Lower lobe of right lung (tissue), 2 donors: ENCODE measurements at places on chromosomes 7 and 10. TPM values are rescaled to one million over a fixed set of nuclear protein-coding genes. Genes with fewer than 3 reads are reported as not detected.

DNA sequence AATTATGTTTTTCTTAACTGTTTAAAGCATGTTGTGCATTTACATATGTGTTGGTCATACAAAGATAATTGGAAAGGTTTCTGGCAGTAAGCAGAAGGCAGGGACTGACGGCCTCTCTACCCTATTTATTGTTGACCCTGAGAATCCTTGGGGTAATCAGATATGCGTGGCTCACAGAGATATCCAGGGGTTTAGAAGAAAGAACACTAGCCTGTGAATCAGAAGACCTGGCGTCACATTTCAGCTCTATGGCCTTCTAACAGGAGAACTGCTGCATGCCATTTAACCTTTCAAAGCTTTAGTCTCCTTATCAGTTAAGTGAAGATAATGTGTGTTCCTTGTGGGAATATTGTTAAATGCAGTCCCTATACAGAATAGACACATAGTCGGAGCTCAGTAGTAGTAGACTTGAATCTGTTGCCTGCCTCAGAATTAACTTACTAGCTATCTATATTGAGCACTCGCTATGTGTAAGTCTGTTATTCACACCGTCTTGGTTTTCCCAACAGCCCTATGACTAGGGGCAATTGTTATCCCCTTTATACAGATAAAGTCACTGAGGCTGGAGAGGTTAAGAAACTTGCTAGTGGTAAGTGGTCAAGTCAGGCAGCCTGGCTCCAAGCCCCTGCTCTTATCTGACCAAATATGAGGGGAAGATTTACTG lies 129.6 kb upstream of the ANKRD1 start:
- no peak for DNase-seq
- no peaks in the 10 kb centered on the region for H3K36me3 ChIP-seq
- H3K4me3 ChIP-seq = no peak overlapping the region
- H3K27me3 ChIP-seq = no peaks in the 10 kb centered on the region
- H3K4me1 ChIP-seq = no peaks in the 10 kb centered on the region

DNA sequence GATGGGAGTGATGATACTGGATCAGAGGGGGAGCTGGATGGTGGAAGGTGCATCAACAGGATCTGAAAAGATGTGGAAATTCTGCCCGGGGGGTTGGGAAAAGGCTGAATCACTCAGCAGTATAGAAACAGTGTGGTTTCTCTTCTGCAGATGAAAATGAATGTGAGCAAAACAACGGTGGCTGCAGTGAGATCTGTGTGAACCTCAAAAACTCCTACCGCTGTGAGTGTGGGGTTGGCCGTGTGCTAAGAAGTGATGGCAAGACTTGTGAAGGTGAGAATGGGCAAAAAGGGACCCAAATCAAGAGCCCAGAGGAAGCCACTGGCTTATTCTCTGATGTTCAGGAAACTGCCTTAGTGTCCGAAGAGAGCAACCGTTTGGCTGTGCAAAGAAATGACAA lies 12.9 kb downstream of the OIT3 start:
- H3K27me3 ChIP-seq = no peaks in the 10 kb centered on the region
- H3K36me3 ChIP-seq = no peaks in the 10 kb centered on the region
- H3K27ac ChIP-seq = no peak overlapping the region
- H3K4me1 ChIP-seq = no peaks in the 10 kb centered on the region
- DNase-seq = no peak

The CDNF gene
- total RNA-seq = 1.3 TPM

- no peaks in the 10 kb centered on the region for H3K36me3 ChIP-seq
- no peaks in the 10 kb centered on the region for H3K27me3 ChIP-seq
- no peaks in the 10 kb centered on the region for H3K4me1 ChIP-seq
- H3K27ac ChIP-seq = no peak overlapping the region
- no peak overlapping the region for H3K4me3 ChIP-seq
These were observed 71.1 kb downstream of the PRKG1 start for GRCh38 chr10:51145375-51145774.

The AOAH gene
- total RNA-seq = 29.2 TPM

The TMEM225B gene
- total RNA-seq = 0.30 TPM

- H3K36me3 ChIP-seq = no peaks in the 10 kb centered on the region
- H3K27ac ChIP-seq = no peak overlapping the region
- no peak for DNase-seq
- no peak overlapping the region for H3K4me3 ChIP-seq
These were observed 144.2 kb downstream of the SPAG6 start for GRCh38 chr10:22489467-22489866.

DNA sequence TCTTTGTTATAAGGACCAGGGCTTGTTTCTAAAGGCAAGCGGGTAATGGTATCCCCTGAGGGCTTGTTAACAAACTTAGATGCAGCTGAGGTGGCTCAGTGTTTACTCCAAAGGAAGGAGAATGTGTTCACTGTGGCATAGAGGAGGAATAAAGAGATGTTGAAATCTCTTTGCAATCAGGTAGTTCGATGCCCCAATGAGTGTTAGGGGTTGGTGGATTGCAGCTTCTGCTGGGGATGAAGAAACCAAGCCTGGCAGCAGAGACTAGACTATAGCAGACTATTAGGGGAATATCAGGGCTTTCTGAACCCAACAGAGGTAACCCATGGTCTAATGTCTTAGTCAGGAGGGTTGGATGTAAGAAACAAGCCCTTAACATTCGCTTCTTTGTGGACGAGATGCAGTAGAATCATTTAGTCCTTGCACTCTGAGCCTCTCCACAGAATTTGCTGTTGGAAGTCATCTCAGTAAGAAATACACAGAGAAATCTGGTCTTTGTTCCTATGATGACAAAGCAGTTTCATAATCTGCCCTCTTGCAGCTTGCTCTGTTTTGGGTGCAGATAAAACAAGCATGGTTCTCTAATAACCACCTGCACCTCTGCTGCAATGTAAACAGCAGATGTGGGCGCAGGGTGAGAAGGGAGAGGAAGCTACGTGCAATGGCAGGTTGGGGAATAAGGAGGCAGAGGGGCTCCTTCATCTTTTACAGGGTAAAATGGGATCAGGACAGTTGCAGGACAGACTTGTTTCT lies 108.6 kb downstream of the NRF1 start:
- no peak overlapping the region for H3K4me3 ChIP-seq
- no peak for DNase-seq
- H3K4me1 ChIP-seq = no peaks in the 10 kb centered on the region
- H3K27me3 ChIP-seq = no peaks in the 10 kb centered on the region
- H3K27ac ChIP-seq = no peak overlapping the region

DNA sequence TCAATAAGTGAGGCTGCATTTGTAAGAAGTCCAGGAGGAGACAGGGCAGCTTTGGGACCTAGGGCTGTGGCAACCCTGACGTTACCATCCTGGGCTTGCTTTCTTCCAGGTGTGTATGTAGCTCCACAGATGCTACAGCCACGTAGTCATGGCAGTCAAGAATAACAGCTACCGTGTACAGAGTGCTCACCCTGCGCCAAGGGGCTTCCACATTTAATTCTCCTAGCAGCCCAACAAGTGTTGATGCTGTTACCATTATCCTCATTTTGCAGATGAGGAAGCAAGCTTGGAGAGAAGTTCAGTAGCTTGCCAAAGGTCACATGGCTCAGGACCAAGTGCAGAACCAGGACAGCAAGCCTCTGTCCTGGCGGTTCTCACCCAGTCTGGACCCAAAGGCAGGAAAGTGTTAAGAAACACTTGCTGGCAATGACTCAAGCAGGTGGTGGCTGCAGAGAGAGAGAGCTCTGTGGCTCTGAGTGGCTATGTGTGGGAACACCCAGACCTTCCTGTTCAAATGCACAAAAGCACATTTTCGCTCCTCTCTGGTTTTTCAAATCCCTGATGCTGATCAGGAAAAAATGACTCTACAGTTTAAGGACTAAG lies 89.8 kb downstream of the CREM start:
- H3K4me3 ChIP-seq = no peak overlapping the region
- peaks cover 37% of the 10 kb centered on the region for H3K4me1 ChIP-seq
- no peaks in the 10 kb centered on the region for H3K36me3 ChIP-seq

The EIF5AL1 gene
- not detected for total RNA-seq

- H3K27ac ChIP-seq = no peak overlapping the region
- H3K27me3 ChIP-seq = no peaks in the 10 kb centered on the region
These were observed 14.7 kb downstream of the CCNY start for GRCh38 chr10:35351021-35351420.

The FAM237B gene
- total RNA-seq = not detected

The FAM241B gene
- total RNA-seq = 5.0 TPM

The COL1A2 gene
- 252 TPM for total RNA-seq

DNA sequence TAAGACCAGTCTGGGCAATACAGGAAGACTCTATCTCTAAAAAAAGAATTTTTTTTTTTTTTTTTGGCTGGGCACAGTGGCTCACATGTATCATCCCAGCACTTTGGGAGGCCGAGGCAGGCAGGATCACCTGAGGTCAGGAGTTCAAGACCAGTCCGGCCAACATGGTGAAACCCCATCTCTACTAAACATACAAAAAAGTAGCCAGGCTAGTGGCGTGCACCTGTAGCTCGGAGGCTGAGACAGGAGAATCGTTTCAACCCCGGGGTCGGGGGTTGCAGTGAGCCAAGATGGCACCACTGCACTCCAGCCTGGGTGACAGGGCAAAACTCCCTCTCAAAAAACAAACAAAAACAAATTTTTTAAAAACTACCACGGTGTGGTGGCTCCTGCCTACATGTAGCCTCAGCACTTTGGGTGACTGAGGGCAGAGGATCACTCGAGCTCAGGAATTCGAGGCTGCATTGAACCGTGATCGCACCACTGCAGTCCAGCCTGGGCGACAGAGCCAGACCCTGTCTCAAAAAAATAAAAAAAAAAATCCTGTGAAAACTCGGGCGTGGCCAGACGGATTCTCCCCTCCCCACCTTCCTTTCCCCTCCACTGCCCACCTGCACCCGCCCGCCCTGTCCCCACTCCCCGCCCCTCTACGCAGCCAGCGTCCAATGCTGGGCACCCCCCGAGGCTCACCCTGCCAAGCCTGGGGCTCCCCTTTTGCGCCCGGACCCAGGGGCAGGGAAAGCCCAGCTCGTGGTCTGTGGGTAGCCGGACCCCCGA lies 745 bp upstream of the ORAI2 start:
- no peaks in the 10 kb centered on the region for H3K27me3 ChIP-seq
- H3K4me1 ChIP-seq = peaks cover 30% of the 10 kb centered on the region
- no peaks in the 10 kb centered on the region for H3K36me3 ChIP-seq
- peak overlapping the region; percentile 84 for H3K4me3 ChIP-seq
- no peak for DNase-seq

- H3K36me3 ChIP-seq = no peaks in the 10 kb centered on the region
- peaks cover 3% of the 10 kb centered on the region for H3K27me3 ChIP-seq
- peaks cover 13% of the 10 kb centered on the region for H3K4me1 ChIP-seq
- no peak for DNase-seq
- no peak overlapping the region for H3K27ac ChIP-seq
These were observed 31.4 kb downstream of the OAT start for GRCh38 chr10:124387078-124387874.
